ENCODE measurements at places on chromosomes 3 and 15. TPM values are rescaled to one million over a fixed set of nuclear protein-coding genes. Genes with fewer than 3 reads are reported as not detected.
A peak's percentile ranks its signal among the peaks of the same experiment; 100 is the strongest.

- DNase-seq: peak; percentile 91
These were observed 58.0 kb upstream of the FBN1 start for GRCh38 chr15:48703544-48703943.

DNA sequence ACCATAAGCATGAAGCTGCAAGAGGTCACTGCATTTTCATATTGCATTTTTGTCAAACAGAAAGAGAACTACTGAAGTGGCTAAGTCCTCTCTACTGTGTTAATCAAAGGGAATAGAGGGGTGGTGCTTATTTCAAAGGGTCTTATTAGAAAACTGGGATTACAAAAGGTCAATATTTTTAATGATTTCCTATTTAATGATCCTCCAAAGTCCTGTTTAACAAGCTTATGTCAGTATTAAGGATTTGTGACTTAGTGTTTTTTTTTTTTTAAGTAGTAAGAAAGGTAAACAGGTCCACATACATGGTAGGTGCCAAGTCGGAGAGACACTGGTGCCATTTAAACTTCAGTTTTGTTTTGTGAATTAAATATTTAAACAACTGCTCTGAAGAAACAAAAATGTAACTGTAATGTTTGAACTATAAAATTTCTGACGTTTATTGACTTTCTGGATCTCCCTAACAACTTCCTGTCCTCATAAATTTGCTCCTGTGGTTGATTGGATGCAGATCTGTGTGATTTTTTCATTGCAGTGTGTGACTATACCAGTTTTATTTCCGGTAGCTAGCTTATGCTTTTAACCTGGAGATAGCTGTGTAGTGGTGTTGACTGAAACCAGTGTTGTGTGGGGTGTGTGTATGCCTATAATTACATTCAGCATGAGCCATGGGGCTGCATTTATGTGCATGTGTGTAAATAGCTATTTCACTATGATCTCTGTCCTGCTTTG is 8.6 kb upstream of the CACNA1D start:
- no peak for DNase-seq

GRCh38 chr3:57691411-57692132 is 1.3 kb downstream of the DENND6A start:
- no peak for DNase-seq

GRCh38 chr3:188947401-188948280 is 224.1 kb upstream of the TPRG1 start:
- peak; percentile 95 for DNase-seq

DNA sequence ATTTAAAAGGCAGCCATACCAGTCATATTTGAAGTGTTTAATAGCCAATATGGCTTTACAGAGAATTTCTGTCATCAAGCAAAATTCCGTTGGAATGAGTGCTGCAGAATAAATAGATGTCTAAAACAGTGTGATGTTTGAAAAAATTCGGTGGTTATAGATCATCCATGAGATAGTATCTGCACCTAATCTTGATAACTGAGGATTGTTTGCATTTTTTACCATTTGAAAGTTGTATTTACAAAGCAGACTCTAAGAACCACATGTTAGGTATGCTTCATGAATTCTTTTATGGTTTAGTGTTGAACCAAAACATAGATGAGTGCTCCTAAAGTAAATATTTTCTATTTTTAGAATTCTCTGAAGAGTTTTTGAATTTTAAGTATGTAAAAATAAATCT is 476.1 kb downstream of the NAALADL2 start:
- no peak for DNase-seq

The LYZL4 gene
- 1.5 TPM for total RNA-seq

The ARPIN gene
- total RNA-seq: 12.0 TPM

DNA sequence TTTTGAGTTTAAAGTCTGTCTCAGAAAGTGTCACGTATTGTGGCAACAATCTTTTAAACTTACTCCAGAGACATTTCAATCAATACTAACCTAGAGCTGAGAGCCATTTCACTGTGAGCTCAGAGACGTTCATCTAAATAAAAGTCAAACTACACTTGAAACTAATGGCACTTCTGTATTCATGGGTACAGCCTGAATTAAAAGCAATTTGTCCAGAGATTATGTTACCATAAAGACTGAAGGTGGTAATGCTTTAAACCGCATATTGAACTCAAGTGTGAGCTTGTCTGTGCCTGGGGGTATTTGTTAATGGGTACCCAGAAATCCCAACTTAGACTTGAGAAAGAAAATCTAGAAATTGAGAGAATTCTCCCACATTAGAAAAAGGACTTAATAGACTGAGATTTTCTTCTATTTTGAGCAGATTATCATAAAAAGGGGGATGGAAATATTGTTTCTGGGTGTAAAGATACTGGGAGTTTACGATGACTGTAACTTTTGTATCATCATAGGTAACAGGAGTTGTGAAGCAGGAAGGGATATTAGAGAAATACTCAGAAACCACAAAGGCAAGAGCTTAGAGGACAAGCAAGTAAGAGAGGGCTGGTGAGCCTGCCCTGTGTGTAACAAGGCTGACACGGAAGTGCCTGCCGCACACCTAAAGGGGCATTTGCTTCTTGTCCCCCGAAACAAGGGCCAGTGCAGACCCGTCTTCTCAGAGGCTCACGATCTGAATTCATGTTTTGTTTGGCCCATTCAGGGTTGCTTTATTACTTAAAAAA is 36.9 kb downstream of the LRIG1 start:
- DNase-seq: no peak

DNA sequence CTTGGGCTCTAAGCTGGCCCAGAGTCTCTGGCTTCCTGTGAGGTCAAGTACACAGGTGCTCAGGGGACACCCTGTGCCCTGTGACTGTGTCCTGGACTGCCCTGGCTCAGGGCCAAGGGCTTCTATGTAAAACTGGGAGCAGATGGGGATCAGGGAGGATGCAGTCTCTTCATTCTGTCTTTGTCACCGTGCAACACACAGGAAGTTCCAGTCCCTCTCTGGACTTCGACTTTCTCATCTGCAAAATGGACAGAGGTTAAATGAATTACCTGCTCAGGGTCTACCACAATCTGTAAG is 61.9 kb upstream of the TLE3 start:
- DNase-seq: no peak

- DNase-seq: no peak
These were observed 11.8 kb upstream of the CLN6 start for GRCh38 chr15:68241088-68241935.

DNA sequence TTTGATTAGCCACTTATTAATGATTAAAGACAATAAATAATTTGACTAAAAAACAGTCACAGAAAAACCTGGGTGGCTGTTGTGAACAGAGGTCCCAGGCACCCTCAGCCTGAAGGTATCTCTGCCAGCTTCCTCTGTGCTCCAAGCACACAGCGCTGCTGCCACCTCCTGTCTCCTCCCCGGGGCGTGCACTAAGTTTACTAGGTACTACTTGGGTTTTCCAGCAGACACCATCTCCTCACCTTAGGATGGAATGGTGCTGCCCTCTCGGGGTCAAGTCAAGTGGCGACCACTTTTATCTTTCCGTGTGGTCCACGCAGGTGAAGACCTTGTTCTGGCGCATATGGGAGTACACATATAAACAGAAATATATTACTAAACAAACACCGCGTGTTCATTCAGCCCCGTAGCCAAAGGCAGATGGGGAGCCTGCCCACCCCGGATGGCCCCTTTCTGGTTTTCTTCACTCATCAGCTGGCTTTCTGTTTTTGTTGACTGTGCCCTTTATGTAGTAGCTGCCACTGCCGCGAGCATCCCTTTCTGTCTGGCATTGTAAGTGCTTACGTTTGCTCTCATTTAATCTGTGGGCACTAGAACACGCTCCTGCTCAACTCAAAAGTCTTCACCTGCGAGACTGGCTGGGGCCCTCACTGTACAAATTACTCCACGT is 128.0 kb downstream of the LRIG1 start:
- DNase-seq: peak; percentile 17

DNA sequence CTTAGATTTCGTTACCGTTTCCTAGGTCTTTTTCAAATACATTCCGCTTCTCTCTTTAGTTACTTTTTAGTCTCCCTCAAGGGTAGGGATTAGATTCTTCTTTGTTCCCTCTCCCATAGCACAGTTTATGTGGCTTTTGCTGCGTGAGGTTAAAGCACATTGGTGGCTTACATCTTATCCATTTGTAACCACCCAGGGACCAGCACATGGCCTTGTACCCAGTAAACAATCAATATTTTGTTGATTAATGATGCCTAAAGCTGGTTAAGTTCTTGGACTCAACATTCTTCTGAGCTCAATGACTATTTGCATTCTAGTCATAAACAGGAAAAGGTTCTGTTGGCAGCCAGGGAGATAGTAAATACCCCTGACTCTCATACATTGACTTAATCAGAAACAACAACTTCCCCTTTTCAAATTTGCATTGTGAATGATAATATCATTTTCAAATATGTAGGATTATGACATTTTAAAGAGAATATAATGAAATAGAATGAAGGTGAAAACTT is 60.2 kb downstream of the CACNA1D start:
- no peak for DNase-seq

The PLCL2 gene
- total RNA-seq: not detected

GRCh38 chr15:92059036-92059970 is 205.8 kb downstream of the SLCO3A1 start:
- DNase-seq: no peak

The TUBGCP5 gene
- 21.9 TPM for total RNA-seq

All from RPMI7951 (cell line).